ENCODE measurements at places on chromosomes 1 and 21. TPM values are rescaled to one million over a fixed set of nuclear protein-coding genes. Genes with fewer than 3 reads are reported as not detected.

- no peak for DNase-seq
These were observed 67.5 kb downstream of the PSMG1 start for GRCh38 chr21:39115576-39116235.

Gene TSPAN1
- total RNA-seq, result 2.2 TPM

GRCh38 chr21:45829668-45830067 is 151.9 kb upstream of the COL6A1 start:
- DNase-seq, result no peak

- DNase-seq, result no peak
These were observed 7.9 kb downstream of the UTP11 start for GRCh38 chr1:38020396-38020795.

GRCh38 chr1:202844259-202844658 is 33.5 kb downstream of the PCAT6 start:
- DNase-seq, result no peak

GRCh38 chr21:34609244-34609932 is 5.5 kb downstream of the RCAN1 start:
- DNase-seq, result no peak

GRCh38 chr21:45799765-45800338 is 156.3 kb downstream of the PCBP3 start:
- no peak for DNase-seq

Gene OR2C3
- not detected for total RNA-seq

GRCh38 chr1:202821467-202821866 is 10.7 kb downstream of the PCAT6 start:
- DNase-seq, result no peak

DNA sequence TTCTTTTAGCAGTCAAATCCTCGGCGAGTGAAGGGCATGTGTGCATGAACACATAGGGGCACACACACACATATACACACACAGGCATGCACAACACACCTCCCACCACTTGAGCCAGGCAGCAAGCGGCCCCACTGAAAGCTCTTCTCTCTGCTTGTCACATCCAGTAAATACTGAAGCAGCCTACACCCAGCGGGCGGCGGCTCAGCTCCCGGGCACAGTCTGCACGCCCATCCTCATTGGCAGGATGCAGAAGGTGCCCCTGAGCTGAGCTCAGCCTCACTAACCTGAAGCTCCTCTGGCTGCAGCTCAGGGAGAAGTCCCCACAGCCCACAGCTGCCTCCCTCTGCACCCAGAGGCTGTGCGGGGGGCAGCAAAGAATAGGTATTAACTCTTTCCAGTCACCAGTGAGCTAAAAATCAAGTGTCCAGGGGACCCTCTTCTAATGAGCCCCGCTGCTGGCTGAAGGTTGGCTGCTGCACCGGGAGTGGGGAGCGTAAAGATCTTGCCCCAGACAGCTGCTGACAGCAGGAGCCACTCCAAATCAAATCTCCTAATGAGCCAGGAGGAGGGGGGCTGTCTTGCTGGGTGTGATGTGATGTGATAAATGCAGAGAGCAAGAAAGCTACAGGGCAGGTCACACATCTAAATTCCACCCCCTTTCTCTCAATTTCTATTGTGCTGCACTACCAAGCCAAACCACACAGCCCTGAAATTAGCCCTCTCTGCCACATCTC is 12.5 kb downstream of the RGS8 start:
- no peak for DNase-seq

GRCh38 chr21:41605178-41605933 is 97.4 kb upstream of the TMPRSS2 start:
- DNase-seq, result no peak

- DNase-seq, result no peak
These were observed 41.2 kb downstream of the TDRD5 start for GRCh38 chr1:179632868-179633267.

GRCh38 chr1:39046613-39047210 is 20.6 kb downstream of the NDUFS5 start:
- DNase-seq, result no peak

GRCh38 chr21:45015469-45015860 is 58.9 kb upstream of the ADARB1 start:
- no peak for DNase-seq

DNA sequence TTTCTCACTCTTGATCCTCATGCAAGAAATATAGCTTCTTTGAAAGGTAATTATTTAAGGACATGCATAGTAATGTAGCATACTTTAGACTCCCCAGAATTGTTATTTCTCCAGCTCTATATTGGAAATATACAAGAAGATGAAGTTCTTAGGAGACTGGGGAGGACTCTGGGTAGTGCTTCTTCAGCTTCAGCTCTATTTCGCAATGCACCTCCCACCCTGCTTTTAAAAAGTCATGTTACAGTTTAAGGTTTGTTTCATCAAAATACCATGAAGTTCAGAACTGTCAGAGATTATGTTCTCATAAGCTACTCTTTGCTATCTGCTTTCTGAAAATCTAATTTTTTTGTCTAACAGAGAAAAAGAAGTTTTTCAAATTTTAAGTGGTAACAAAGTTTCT is 586.2 kb upstream of the ADGRL4 start:
- no peak for DNase-seq

- DNase-seq, result no peak
These were observed 8.0 kb upstream of the TMEM61 start for GRCh38 chr1:54972436-54972835.

Gene C8A
- not detected for total RNA-seq

DNA sequence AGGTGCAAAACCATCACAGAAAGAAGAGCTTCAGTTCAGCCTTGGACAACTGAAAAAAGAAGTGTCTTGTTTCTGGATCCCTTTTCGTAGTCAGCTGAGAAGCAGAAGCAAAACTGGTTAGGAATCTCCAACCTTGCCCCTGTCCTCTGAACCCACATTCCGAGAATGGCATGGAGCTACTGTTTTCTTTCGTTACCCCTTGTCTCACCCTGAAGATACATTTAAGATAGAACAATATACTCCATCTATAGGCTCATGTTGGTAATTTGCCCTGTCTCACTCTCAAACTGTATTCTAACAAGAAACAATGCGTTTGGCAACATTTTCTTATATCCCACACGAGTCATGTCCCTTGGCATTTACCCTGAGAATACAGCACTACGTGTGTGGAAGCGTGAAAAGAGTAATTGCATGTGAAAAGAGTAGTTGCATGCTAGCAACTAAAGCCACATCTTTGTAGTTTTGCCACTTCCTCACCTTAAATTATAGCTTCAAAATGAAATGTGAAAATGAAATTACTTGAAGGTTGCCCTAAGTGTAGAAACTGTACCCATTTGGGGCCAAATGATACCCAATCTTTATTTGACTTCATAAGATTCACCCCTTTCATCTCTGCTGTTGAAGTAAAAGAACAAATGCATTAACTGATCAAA is 5.3 kb downstream of the SLAMF7 start:
- DNase-seq, result no peak

DNA sequence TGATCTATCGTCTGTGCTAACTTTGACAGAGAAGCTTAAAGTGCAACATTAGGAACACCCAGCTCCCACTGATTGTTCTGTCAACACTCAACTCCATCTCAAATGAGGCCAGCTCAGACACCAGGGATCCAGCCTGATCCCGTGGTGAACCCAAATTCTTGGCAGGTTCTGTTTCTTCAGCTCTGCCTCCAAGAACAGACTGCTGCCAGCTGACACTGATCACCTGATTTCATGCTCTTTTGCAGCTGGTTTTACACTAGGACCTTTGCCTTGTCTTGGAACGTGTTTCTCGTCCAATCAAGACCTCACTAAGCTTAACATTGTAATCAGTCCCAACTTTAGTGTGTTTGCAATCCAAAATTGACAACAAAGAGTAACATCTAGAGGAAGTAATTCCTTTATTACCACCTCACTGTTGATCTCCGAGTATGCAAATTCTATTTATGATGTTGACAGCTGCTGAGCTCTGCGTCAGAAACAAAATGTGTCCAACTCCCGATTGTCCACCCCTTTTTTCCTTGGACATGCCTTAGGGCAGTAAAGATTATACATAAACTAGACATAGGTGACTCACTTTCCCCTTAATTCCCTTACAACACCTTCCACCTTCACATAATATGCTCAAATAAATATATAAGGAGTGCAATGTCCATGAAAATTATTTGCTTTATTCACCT is 1.6 kb upstream of the HYI start:
- no peak for DNase-seq

DNA sequence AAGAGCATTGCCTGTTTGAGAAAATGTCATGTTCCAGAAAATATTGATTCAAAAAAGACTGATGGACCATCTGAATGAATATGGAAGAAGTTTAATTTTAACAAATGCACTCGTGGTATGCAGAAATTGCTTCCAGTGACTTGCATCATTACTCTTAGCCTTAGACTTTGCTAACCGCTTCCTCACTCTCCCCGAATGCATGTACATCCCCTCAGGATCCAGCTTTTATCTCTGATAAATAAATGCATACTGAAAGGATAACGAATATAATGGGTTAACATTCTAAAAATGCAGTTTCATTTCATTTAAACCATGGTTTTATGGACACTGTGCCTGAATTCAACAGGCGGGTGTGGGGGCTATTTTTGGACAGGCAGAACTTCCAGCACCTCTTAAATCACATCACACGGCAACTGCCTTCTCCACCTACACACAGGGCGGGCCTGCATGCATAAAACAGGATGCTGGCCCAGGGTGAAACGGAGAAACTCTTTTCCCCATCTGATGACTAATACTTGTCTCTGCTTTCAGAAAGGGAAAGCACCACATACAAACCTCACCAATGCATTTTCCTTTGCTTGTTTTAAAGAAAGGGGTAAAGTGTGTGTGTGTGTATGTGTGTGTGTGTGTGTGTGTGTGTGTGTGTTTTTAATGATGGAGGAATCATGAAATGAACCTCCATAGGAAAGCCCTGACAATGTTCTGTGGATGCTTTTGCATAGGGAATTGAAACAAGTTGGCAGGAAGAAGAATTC is 48.7 kb downstream of the SPAG17 start:
- no peak for DNase-seq

Gene CDA
- 3.5 TPM for total RNA-seq

DNA sequence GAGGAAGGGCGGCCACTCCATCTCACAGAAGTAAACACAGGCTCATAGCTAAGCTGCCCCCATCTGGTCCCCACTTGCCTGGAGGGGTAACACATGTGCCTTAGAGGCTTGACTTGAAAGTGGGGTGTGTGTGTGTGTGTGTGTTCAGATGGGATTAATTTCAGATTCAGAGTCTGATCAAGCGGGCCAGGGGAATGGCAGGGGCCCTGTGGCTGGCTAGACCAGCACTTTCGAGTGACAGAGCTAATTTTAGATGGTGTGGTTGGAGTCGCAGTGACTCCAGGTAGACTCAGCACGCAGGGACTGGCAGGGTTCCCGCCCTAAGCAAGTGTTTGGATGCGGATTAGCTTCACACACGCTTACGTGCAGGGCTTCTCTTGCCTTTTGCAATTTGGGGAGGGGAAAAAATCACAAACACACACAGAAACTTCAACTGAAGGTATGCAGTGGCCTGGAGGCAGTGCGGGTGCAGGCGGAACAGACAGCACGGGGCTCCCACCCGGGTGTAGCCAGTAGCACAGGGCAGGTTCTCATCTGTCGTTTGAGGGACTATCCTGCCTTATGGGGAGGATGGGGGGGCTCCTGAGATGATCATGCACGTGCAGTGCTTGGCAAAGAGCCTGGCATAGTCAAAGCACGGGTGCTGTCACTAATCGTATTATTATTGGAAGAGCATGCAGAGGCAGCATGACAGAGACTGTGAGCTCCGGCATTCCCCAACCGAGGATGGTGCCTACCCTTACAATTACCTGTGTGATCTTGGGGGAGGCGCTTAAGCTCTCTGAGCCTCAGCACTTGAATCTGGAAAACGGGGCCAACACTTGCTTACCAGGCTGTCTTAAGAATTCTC is 1.3 kb downstream of the EDN2 start:
- no peak for DNase-seq

Gene NR0B2
- 11.0 TPM for total RNA-seq

GRCh38 chr1:35029761-35030160 is 2.0 kb downstream of the ZMYM6 start:
- DNase-seq, result no peak

GRCh38 chr1:156121457-156121856 is 6.9 kb downstream of the LMNA start:
- no peak for DNase-seq

DNA sequence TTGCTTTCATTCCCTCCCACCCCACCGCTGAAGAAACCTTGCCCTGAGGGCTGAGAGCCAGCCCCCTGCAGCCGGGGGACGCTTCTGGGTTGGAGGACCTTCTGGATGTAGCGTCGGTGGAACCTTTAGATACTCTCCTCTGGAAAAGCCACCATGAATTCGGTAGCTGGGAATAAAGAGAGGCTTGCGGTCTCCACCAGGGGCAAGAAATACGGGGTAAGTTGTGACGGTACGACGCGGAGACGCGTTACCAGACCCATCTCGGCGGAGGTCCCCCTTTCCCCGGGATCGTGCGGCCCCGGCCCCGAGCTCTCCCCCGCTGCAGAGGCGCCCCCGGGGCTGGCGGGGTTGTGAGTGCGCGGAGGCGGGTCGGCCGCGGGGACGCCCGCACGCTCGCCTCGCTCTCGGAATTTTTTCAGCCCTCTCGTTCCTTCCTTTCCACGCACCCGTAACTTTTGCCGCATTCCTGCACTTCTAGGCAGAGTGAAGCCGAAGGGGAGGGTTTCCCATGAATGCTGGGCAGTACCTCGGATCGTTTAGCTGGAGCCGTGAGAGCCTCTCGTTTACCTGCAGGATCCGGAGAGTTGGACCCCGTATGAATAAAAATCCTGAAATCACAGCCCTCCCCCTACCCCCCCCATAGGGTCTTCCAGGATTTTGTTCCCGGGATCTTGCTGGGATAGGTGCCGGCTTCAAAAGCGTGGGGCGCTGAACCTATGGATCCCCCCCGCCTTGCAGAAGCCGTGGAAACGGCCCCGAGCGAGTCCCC is 671 bp downstream of the KIF26B start:
- no peak for DNase-seq

GRCh38 chr21:30194701-30195299 is 21.1 kb downstream of the CLDN8 start:
- DNase-seq, result no peak

GRCh38 chr1:44693900-44694299 is 19.4 kb downstream of the ARMH1 start:
- DNase-seq, result no peak

- DNase-seq, result no peak
These were observed 176.1 kb downstream of the BRINP2 start for GRCh38 chr1:177346790-177347359.

DNA sequence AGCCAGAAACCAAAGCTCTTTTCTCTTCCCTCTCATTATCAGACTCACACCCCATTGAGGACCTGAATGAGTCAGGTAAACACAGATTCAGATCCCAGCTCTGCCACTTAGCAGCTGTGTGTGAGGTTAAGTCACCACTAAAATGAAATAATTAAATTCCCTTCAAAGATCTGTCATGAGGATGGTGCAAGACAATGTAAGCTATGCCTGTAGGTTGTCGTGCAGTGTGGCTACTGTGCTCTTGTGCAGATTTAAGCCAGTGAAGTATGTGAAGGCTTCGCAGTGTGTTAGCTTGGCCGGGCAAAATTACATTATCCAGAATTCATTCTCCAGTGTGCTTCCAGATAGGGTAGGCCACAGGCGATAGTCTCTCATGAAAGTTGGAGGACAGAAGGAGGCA is 13.6 kb downstream of the UBL4B start:
- DNase-seq, result no peak
